ENCODE measurements at places on chromosomes 7 and 10.

DNA sequence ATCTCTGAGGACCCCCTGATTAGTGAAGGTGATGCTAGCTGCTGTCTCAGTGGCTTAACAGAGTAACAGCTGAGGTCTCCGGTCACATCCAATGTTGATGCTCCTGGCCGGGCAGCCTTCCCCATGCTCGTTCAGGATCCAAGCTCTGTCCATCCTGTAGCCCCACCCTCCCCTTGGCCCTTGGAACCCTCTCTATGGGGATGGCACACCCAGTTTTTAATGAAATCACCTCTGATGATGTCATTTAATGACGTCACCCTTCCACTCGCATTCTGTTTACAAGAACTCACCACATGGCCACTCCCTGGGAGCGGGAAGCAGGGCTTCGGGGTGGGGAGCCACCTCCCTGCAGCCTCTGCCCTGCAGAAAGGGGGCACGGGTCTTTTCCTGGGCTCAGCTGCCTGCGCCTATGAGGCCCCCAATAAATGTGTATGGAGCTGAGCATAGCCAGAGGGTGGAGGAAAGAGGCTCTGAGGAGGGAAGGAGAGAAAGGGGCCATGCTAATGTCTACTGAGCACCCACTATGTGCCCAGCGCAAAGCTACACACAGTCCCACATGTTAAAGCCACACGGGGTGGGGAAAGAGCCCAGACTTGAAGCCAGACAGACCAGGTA lies 95.5 kb downstream of the OAT start:
- no peak for DNase-seq

DNA sequence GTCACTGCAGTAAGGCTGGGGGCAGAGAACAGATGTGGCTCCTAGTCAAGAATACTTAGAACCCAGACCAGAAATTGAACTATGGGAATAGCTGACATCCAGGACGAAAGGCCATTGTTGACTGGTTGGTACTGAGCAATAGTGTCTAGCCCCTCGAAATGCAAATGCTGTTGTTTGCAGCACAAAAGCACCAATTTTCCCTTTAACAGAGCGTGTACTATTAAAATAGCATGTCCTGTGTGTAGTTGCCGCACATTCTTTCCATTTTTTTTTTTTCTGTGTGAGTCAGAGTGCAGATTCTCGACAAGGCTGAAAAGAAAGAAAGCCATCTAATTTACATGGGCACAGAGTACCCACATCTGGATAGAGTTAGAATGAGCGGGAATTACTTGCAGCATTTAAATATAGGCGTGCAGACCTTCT lies 302.4 kb downstream of the PTEN start:
- DNase-seq: no peak

DNA sequence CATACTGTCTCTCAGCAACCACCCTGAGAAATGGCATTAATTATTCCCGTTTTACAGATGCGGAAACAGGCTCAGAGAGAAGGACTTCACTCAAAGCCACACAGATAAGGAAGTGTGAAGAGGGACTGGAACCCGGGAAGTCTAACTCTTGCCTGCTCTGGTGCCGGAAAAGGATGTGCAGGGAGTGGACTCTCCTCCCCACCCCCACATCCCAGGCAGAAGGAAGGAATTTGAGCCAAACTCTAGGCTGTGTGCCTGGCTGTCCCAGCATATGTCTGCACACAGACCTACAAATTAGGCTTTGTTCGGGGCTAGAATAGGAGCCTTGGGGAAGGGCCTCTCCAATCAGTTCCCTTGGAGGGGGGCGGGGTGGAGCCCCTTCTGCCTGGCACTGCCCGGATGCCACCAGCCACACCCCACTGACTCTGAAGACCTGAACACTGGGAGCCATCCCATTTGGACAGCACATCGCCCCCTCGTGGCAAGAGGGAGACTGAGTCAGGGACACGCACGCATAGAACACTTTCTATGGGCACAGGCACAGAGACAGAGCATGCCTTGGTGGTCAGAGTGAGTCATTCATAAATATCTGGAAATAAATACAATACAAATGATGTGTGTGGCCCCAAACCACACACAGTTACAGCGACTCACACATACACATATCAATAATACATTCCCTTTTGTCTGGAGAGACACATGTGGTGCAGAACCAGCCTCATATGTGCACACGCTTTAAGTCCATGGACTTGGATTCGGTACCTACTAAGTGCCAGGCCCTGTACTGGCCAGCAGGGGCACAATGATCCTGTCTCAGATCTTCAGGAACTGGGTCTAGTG lies 13.1 kb downstream of the LZTS2 start:
- DNase-seq: peak; percentile 75

- DNase-seq: no peak
Observed at GRCh38 chr10:74880041-74880440, 53.6 kb downstream of the KAT6B start.

- DNase-seq: no peak
Observed at GRCh38 chr10:82282782-82283456, 407.9 kb downstream of the NRG3 start.

- DNase-seq: no peak
Observed at GRCh38 chr10:86295791-86296190, 70.8 kb downstream of the GRID1 start.

DNA sequence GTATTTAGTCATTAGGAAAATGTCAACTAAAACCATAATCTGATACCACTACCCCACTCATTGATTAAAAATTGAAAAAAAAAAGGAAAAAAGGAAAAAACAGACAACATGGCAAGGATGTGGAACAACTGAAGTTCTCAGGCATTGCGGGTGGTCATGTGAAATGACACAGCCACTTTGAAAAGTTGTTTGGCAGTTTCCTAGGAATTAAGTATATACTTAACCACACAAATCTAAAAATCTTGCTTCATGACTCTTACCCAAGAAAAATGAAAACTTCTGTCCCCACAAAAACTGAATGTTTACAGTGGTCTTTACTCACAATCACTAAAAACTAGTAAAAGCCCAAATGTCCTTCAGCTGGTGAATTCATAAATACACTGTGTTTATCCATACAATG lies 254.5 kb downstream of the AHR start:
- no peak for DNase-seq

GRCh38 chr7:36944838-36945237 lies 220.5 kb upstream of the AOAH start:
- DNase-seq: no peak

DNA sequence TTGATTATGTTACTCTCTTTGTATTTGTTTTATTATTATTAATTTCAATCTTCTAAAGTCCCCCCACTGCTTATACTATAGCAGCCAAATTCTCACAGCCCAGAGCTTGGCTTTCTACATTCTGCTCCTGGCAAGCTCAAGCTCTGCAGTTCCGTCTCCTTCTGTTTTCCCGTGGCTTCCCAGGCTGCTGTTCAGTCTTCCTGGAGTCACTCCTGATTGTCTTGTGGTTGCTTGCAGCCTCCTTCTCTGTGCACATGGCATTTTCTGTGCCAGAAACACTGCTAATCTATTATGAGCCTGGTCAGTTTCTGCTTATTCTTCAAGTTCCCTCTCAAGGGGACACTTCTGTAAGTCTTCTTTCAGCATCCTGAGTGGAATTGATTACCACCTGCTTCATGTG lies 533.7 kb upstream of the IGFBP3 start:
- DNase-seq: no peak

DNA sequence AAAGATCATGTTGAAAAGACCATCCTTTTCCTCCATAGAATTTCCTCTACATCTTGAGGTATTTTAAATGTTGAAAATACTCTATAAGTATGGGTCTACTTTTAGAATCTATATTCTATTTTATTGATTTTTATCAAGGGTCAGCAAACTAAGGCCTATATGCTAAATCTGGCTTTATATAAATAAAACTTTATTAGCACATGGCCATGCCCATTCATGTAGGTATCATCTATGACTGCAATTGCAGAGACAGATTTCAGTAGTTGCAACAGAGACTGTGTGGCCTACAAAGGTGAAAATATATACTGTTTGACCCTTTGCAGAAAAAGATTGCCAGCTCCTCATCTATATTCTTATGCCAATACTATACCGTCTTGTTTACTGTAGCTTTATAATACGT lies 72.7 kb downstream of the TAX1BP1 start:
- no peak for DNase-seq
